ENCODE measurements at places on chromosomes 7 and 10. TPM values are rescaled to one million over a fixed set of nuclear protein-coding genes. Genes with fewer than 3 reads are reported as not detected.

Gene MOGAT3
- polyA plus RNA-seq: not detected

Gene SHH
- polyA plus RNA-seq: 0.01 TPM

Gene FAM180A
- polyA plus RNA-seq: 5.5 TPM

Gene IKZF1
- not detected for polyA plus RNA-seq

Gene FAM13C
- polyA plus RNA-seq: 3.1 TPM

Gene GPR15LG
- not detected for polyA plus RNA-seq

Gene ARMC3
- not detected for polyA plus RNA-seq

Gene DYNC1I1
- 0.06 TPM for polyA plus RNA-seq

Gene HOXA7
- polyA plus RNA-seq: 5.3 TPM

Gene VIPR2
- polyA plus RNA-seq: not detected

Gene TCAF2
- polyA plus RNA-seq: 2.5 TPM

Gene FAM25G
- polyA plus RNA-seq: not detected

Gene CALN1
- polyA plus RNA-seq: not detected

Gene PNLIPRP2
- not detected for polyA plus RNA-seq

Gene UNC5B
- polyA plus RNA-seq: 8.1 TPM

Gene CDC14C
- polyA plus RNA-seq: 0.07 TPM

Gene RNF148
- not detected for polyA plus RNA-seq

Gene FRAT1
- 1.1 TPM for polyA plus RNA-seq

Gene SCART1
- polyA plus RNA-seq: 0.96 TPM

Data from AG04450 (cell line).